ENCODE measurements at places on chromosomes 1 and 21.
A peak's percentile ranks its signal among the peaks of the same experiment; 100 is the strongest.

- DNase-seq, result no peak
Observed at GRCh38 chr1:147891088-147891487, 11.5 kb upstream of the GJA8 start.

DNA sequence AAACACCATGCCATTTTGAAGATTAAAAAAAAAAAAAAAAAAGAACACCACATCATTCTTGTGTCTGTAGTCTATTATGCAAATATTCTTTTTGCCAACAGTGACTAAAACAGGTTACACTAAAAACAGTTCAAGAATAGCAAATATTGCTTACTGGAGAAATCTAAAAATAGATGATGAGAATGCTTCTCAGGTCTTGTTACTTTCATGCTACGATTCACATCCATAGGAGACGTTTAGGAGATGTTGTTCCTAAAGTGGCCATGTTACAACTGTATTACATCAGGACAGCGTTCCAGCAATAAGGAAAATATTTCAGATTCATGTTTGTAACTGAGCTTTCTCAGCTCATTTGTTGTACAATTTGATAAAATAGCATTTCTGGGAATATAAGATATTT is 32.3 kb downstream of the RAB3GAP2 start:
- no peak for DNase-seq

- DNase-seq, result no peak
Observed at GRCh38 chr1:232306269-232306961, 323.5 kb downstream of the SIPA1L2 start.

GRCh38 chr1:91916046-91916445 is 30.1 kb upstream of the TGFBR3 start:
- no peak for DNase-seq

GRCh38 chr1:2786329-2787162 is 14.9 kb downstream of the TTC34 start:
- peak; percentile 60 for DNase-seq

GRCh38 chr1:237386362-237387143 is 344.6 kb downstream of the RYR2 start:
- no peak for DNase-seq

- DNase-seq, result peak; percentile 23
Observed at GRCh38 chr1:211648980-211649934, 26.2 kb downstream of the NEK2 start.

- DNase-seq, result no peak
Observed at GRCh38 chr1:174364996-174365736, 82.6 kb upstream of the GPR52 start.
